ENCODE measurements at places on chromosomes 12 and 14.

DNA sequence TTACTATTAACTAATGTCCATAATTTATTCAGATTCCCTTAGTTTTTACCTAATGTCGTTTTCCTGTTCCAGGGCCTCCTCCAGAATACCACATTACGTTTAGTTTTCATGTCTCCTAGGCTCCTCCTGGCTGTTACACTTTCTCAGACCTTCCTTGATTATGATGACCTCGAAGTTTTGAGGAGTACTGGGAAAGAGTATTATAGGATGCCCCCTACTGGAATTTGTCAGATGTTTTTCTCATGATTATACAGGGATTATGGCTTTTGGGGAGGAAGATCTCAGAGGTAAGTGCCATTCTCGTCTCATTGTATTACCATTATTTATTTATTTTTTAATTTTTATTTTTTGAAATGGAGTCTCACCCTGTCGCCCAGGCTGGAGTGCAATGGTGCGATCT lies 17.7 kb upstream of the C1S start:
- no peak for DNase-seq

DNA sequence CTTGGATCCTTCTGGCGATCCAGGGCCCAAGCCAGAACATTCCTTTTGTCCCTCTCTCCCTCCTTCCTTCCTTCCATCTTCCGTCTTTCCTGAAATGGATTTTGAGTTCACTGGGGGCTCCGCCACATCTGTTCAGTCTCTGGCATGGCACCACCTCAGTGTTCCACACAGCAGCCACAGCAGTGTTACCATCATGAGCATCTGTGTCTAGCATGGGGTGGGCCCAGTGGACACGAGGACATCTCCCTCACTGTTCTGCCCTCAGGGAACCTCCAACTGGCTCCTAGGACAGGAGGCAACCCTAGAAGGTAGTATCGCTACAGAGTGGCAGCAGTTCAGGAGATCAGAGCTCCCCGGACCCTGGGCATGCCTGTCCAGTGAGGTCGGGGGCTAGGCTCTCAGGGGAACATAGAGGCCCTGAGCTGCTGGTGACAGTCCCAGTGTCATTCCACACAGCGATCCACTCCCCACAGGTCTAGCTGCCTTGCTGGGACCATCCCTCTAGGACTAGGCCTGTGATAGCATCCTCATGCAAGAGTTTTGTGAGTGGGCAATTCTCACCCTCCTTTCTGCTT lies 59.0 kb downstream of the GALNT16 start:
- peak; percentile 57 for DNase-seq

DNA sequence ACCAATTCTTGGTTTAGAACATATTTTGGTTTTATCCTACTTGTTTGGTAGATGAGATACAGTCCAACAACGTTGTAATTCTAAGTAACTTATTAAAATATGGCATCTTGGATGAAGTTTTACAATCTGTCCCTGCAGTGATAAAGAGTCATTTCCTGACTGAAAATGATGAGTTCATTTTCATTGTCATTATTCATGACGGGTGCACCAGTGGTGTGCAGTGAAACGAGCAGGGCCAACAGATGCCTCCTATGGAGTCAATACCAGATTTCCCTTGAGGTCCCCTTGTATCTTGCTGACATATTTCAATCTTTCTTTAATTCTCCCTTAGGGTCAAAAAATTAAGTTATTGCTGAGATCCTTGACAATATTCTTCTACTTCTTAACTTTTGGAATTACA lies 438.5 kb downstream of the LRIG3 start:
- DNase-seq: no peak

DNA sequence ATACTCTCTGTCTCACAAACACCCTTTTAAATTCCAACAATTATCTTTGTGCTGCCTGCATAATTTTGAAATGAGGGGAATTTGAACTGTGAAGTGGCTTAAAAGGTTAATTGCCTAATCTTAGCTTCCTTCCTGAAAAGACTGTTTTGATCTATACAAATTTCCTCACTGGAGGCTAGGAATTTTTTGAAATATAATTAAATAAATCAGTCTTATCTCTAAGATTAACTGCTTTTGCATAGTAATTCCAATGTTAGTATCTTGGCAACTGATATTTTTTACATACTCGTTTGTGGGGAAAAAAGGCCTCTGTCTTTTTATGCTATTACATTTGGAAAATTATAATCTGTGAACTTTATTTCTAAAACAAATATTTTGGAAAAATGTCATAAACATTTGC lies 498.5 kb downstream of the TMTC2 start:
- DNase-seq: no peak

- DNase-seq: no peak
Measured at GRCh38 chr14:64968651-64969050, 3.5 kb downstream of the RAB15 start.

- DNase-seq: no peak
Measured at GRCh38 chr14:78278464-78279250, 108.5 kb downstream of the NRXN3 start.

DNA sequence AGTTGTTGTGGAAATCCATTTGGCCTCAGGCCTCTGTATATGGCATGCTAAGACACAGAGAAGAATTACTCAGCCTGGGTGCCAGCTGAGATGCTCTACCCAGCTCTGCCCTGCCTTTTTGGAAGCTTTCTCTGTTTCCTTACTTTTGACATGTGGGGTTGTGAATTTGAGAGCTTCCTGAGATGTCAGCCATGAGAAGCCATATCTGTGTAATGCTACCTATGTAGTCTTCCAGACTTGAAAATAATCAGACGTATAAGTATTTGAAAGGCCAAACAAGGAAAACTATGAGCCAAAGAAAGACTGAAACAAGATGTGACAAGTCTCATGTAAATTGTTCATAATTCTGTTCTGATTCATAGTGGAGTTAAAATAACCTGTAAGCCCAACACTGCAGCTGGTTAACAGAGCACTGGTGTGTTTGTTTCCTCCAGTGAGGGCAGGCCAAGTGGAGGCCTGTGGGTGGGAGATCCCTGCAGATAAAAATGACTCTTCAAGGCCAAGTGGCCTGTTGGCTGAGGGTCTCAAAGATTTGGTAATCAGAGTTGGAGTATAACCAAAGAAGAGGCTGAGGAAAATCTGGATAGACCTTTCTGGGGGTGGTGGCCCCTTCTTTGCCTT lies 94.0 kb downstream of the TMX1 start:
- DNase-seq: no peak

GRCh38 chr14:45128963-45129629 lies 5.2 kb downstream of the FKBP3 start:
- no peak for DNase-seq

GRCh38 chr12:105084251-105085250 lies at the start of gene ALDH1L2:
Gene ALDH1L2 (minus strand): TSS chr12:105084458. CDS start chr12:105084436, 22 bp downstream.
- peak; percentile 94 for DNase-seq

DNA sequence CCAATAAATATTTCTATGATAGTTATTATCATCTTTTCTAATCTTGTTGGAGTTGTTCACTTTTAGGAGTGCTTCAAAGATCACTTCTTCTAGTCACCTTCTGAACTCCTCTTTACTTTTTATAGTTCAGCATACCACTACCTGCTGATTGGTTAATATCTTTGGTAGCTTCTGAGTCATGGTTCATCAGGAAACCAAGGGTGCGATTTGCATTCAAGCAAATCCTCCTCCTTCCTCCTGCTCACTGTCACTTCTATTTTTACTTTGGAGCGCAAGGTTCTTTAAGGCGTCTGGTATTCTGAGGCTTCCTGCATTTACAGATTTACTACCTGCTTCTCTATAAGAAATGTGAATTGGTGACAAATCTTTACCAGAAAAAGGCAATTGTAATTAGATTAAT lies 24.0 kb downstream of the SYT1 start:
- no peak for DNase-seq

DNA sequence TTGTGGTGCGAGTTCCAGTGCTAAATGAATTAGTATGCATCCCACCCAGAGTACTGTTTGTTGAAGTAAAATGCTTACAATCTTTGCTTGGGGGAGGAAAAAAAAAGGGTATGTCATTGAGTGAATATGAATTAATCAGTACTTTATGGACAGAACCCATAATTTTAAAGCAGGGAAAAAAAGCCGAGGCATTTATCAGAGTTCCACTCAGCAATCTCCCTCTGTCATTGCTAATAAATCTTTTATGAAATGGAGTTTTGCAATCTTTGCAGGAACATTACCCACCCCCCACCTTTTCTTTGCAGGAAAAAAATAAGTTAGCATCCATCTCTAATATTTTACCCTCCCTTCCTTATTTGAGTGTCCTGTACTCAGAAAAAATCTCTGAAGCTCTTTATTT lies 127.9 kb upstream of the TMPO start:
- no peak for DNase-seq

DNA sequence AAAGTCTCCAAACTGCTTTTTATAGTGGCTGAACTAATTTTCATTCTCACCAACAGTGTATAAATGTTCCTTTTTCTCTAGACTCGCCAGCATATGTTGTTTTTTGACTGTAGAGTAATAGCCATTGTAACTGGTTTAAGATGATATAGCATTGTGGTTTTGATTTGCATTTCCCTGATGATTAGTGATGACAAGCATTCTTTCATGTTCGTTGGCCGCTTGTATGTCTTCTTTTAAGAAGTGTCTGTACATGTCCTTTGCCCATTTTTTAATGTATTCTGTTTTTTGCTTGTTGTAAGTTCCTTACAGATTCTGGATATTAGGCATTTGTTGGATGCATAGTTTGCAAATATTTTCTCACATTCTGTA lies 404.9 kb downstream of the FLRT2 start:
- DNase-seq: no peak

DNA sequence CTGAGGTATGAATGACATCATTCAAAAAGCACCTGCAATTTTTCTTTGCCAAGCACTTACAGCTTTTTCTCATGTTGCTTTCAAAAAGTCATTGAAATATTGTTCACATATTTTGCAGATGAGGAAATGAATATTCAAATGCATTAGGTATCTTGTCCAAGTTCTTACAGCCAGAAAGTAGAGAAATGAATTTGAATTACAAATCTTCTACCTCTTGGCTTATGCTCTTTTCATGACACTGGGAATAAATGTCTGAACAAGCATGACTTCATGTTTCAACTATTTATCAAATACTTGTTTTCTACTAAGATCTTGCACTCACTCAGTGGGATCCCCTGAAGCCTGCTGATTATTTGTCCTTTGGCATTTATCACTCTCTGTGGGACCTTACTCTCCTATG lies 267.2 kb upstream of the BTG1 start:
- no peak for DNase-seq

DNA sequence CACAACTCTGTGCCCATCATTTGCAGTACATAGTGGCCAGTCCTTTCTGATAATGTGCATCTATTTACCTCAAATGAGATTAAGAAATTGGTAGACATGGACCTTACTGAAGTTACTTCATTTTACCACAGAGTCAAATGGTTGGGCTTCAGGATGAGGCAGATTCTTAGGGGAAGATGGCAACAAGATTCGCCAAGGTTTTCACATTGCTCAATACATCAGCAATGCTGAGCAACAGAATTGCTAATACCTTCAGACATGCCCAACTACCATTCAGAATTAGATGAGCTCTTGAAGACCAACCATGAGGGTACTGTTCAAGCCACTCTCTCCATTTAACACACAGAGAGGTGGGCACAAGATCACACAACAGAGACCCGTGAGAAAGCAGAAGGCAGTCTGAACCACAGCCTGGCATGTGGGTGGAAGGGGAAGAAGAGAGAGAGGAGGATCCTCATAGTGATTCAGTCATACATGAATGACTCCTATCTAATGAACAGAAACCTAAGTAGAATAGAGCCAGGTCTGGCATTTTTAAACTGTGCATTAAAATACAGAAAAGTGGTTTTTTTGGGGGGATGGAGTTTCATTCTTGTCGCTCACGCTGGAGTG lies 28.5 kb downstream of the CPM start:
- DNase-seq: no peak

DNA sequence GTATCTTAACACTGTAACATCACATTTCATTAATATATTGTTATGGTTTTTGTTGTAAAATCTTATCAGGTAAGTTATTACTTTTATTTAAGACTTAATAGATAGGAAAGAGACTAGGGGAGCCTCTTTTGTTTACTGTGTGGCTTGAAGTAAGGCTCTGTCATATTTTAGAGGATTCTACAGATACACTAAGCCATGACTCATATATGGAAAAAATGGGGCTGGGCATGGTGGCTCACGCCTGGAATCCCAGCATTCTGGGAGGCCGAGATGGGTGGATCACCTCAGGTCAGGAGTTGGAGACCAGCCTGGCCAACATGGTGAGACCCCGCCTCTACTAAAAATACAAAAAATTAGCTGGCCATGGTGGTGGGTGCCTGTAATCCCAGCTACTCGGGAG lies 23.6 kb upstream of the NPFF start:
- no peak for DNase-seq

DNA sequence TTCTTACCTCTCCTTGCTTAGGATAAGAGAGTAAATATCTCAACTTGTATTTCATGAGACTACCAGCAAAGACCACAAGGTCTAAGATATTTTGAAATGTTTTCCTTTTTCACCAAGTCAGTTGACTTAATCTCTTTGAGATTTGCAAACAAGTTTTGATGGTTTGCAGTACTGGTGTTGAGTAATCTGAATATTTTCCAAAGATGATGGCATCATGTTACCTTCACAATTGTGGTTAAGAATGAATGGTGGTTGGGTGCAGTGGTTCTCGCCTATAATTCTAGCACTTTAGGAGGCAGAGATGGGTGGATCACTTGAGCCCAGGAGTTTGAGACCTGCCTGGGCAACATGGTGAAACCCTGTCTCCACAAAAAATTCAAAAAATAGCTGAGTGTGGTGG lies 225.7 kb downstream of the TMTC2 start:
- DNase-seq: no peak

DNA sequence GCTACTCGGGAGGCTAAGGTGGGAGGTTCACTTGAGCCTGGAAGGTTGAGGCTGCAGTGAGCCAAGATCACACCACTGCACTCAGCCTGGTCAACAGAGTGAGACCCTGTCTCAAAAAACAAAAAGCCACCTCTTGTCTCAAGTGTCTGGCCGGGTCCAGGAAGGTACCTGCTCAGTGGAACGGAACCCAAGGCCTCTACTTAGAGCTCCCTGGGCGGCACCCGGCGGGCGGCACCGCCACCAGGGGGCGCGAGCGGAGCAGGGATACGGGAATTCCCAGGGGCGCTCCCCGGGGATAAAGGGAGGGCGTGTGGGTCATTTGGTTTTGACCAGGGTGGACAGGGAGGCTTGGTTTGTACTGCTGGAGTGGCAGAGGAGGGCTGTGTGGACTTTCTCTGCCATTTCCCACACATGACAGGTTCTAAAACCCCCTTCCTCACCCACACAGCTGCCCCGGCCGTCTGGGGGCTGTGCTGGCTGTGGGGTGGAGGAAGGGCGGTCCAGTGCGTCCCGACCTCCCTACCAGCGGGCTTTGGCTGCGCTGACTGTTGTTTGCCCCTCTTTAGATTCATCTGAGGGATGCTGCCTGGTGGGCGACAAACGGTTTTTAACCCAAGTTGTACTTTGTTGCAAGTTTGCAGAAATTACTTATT lies 91.4 kb downstream of the SETD3 start:
- no peak for DNase-seq

GRCh38 chr12:76852106-76852505 lies 26.7 kb downstream of the CSRP2 start:
- DNase-seq: no peak
